ENCODE measurements at places on chromosomes 5 and 9.

DNA sequence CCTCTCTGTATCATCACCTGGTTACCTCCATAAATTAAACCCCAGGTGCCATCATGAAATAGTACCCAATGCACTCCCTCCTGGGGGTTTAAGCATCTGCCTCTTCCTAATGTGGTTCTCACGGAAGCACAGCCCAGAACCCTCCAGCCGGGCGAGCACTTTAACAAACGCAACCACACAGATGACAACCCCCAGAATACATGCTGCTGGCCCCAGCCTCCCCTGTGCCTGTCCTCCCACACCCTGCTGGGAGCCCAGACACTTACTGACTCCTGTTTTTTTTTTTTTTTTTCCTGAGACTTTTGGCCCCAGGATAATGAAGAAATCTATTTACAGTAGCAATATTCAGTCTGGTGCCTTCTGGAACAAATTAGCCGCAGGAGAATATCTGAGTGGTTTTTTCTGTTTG, 50.0 kb upstream of the COL5A1 start:
- no peak for DNase-seq

DNA sequence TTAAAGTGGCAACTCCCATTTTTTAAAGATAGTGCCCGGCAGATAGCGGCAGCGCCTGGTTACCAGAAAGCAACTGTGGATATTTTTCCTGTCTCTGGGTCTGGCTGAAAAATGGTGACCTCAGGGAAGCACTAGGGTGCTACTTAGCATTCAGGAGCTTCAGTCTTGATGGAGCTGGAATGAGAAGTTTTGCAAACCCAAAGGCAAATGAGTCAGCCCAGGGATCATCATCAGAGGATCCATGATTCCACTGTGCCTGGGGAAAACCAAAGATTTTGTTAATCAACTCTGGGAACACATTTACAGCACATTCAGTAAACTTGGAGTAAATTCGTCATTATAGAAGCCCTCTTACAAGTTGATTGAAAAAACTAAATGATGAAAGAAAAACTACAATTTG, 26.7 kb downstream of the F2R start:
- no peak for DNase-seq

GRCh38 chr9:131446276-131446675, 52.4 kb downstream of the PRRC2B start:
- no peak for DNase-seq

- no peak for DNase-seq
Observed at GRCh38 chr5:76351577-76351976, 51.5 kb upstream of the IQGAP2 start.

DNA sequence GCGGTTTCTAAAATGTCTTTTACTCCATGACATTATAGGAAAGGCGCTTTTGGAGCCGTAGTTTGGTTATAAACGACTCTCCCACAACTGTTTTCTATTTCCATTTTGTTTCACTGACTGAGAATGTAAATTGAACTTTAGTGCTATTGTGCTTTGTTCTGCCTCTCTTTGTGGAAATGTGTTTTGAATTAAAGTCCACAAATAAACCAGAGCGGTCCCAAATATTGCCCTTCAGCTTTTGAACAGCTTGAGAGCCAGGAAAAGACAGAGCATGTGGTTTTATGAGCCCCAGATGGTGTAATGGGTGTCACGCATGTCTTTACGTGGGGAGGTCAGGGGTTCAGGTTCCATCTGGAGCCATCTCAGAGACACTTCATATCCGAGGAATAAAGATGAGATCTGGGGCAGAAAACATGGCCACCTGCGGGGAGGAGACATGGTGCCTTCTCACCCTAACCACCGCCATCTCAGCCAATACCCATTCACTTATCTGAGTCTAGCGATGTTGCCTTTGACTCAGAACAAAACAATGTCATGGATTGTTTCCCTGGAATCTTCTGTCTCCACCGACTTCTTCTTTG, 42.5 kb upstream of the ROR2 start:
- no peak for DNase-seq

GRCh38 chr5:74026310-74026709, 400.3 kb downstream of the ARHGEF28 start:
- DNase-seq: no peak

DNA sequence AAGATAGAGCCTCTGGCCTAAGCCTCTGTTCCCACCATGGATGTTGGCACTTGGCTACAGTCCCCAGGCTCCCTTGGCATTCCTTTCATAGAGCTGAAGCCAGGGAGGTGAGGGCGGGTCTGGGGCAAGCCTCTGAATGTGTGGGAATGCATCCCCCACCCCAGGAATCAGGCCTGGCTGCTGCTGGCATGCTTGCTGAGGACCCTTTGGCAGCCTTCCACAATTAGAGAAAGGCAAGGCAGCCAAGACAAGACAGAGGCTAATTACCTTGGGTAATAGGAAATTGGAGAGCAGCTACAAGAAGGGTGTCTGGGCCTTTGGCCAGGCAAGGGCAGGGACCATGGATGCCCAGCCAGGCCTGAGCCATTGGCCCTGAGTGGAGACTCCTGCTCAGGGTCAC, 204.4 kb upstream of the TRIM32 start:
- peak; percentile 53 for DNase-seq

DNA sequence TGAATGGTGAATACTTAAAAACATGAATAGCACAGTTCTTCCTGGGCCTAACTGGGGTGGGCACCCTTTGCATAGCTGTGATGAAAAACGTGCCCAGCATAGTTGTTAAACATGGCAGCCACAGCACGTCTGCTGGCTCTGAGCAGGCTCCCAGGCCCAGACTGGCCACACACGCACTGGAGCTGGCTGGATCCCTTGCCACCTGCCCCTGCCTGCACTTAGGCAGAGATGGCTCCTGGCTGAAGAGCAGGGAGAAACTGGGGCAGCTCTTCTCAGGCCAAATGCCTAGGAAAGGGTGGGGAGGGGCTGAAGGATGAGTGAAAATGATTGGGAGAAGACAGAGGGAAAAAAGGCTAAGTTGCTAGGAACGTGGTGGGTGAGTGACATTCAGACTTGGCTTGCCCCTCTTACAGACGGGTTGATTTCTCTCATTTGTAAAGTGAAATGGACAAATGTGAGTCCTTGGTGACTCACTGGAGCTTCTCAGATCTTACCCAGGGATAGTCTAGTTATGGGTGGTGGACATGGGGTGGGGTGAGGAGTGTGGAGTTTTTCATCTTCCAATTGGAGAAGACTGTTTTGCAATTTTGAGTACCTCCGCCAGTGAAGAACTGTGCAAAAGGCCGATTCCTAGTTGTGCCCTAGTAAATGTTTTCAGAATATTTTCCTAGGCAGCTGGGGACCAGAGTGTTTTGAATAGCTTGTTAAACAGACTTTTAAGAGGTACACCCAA, 42.4 kb downstream of the TRIO start:
- no peak for DNase-seq

DNA sequence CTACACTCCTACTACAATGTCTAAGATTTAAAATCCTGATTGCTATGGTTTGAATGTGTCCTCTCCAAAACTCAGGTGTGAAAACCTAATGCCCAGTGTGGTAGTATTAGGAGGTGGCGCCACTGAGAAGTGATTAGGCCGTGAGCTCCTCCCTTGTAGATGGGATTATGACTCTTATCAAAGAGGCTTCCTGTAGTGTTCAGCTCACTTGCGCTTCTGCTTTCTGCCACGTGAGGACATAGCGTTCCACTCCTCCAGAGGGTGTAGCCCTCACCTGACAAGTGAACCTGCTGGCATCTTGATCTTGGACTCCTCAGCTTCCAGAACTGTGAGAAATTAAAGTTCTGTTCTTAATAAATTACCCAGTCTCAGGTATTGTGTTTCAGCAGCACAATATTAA, 33.0 kb upstream of the WHRN start:
- no peak for DNase-seq

DNA sequence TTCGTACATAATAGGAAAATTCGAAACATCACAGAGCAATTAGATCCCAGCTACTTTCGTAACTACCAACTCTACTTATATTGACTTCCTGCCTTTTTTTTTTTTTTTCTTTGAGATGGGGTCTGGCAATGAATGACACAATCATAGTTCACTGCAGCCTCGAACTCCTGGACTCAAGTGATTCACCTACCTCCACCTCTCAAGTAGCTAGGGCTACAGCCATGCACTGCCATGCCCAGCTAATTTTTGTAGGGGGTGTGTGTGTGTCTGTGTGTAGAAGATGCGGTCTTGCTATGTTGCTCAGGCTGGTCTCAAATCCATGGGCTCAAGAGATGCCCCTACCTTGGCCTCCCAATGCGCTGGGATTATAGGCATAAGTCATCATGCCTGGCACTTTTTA, 5.8 kb upstream of the PAIP2 start:
- DNase-seq: no peak

DNA sequence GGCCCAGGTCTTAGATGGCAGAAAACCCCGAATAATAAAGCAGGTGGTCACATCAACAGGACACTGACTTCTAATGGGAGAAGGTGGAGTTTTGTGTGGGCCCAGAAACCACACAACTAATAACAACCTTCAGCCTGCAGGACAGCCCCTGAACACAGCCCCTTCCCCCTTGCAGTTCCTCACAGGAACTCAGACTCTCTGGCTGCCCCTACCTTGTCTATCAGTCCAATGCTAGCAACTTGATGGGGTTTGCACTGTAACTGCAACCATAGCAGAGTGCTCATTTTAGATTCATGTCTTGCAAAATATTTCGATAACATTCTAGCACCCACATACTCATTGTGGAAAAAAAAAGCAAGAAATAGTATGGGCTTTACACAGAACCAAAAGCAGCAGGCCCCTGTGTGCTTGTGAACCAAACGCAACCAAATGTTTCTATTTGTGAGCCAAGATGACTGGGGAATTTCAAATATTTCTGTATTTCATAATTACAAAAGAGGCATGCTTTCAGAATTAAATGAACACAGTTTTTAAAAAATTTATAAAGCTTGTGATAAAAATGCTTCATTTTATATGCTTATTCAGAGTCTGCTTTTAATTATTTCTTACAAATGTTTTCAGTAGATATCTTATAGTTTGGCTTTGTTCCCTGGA, 62.7 kb upstream of the PDE4D start:
- no peak for DNase-seq

GRCh38 chr9:18786911-18787650, 245.9 kb downstream of the SAXO1 start:
- no peak for DNase-seq

DNA sequence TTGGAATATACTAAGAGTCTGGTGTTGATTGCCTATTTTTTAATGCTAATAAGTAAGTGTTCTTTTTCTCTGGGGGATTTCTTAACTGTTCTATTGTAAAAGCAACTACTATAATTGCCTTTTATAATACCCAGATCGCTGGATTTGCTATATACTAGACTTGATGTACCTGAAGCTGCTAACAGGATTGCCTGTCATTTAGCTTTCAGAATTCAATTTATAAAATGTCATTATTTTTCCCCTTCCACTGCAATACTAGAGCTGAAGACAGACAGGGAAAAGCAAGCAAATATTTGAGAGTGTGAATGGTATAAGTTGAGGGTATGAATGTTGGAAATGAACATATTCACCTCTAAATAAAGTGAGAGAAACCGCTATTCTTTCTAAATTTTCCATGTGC, 115.5 kb downstream of the SH3GL2 start:
- no peak for DNase-seq

GRCh38 chr9:87040410-87041009, 93.2 kb upstream of the GAS1 start:
- no peak for DNase-seq

- DNase-seq: no peak
Observed at GRCh38 chr9:98084396-98084795, 27.9 kb downstream of the NANS start.

DNA sequence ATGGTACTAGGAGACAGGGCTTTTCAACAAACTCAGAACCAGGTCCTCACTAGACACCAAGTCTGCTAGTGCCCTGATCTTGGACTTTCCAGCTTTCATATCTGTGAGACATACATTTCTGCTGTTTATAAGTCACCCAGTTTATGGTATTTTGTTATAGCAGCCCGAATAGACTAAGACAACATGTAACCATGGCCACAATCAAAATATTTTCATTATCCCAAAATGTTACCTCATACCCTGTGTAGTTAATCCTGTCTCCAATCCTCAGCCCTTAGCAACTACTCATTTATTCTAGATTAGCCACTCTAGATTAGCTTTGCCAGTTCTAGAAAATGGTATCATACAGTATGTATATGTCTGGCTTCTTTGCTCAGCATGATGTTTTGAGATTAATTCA, 6.3 kb upstream of the ATG10 start:
- DNase-seq: no peak

- DNase-seq: no peak
Observed at GRCh38 chr5:139457653-139458306, 4.8 kb downstream of the ECSCR start.

GRCh38 chr5:162037431-162037830, 30.1 kb upstream of the GABRG2 start:
- no peak for DNase-seq

GRCh38 chr9:32294106-32294505, 90.3 kb upstream of the ACO1 start:
- no peak for DNase-seq

DNA sequence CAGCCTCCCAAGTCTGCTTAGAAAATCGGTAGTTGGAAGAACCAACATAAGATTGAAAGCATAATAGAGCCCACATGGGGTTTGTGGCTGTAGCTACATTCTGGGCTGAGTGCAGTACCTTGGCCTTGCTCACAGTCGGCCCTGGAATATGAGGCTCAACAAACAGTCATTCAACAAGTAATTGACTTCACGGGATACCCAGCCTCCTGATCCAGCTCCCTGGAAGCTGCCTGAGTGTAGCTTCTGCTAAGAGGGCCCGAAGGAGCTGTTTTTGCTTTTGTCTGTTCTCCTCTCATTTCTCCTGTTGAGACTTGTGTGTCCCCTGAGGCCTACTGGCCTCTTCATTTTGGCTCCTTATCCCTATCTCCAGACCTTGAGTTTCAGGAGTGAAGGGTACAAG, 170.7 kb downstream of the HSPA4 start:
- DNase-seq: no peak

DNA sequence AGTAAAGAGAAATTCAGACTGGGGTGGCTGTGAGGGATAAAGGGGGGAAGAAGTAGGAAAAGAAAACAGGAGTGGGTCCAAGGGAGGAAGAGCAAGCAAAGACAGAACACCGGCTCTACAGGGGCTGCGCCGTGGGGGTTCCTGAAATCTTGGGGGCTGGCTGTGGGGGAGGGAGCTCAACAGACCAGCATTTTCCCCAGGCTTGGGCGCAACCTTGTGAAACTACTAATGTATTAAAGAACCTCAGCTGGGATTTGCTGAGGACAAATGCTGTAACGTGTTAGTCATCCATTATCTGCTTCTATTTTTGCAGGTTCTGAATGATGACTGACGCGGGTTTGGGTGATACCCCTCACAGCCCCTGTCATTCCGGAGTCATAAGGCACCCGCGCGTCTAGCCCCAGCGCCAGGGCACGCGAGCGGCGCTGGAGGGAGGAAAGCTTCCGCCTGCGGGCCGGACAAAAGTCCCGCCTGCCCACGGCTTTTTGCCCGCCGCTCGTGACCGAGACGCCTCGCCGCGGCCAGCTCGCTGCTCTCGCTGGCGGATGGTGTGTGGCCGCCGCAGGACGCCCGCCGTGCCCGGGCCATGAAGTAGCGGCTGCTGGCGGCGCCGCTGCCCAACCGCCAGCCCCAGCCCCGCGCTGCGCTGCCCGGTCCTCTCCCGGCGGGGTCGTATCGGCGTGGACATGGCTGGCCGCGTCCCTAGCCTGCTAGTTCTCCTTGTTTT, 110.6 kb downstream of the PAM start:
- DNase-seq: peak; percentile 24

Data from amygdala (tissue), 56 donors.